ENCODE measurements at places on chromosomes 12 and 14.

GRCh38 chr14:23366426-23366921 is 1.5 kb upstream of the EFS start:
- peak; percentile 14 for DNase-seq

DNA sequence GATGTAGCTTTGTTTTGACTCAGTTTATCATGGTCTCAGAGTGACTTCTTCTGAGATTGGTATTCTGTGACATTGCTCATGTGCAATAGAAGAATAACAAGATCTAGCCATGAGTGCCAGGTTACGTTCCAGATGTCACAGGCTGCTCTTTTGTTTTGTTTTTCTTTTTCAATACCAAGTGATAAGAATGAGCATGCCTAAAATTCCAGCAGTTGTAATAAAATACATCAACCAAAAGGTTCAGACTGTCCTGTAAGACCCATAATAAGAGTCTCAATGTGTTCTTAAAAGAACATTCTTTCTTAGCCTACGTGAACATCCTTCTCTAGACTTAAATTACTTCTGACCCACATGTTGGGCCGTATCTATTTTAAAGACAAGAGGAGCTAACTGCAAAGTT is 669.2 kb downstream of the DIO2 start:
- DNase-seq: no peak

GRCh38 chr14:30528119-30528518 is 30.8 kb upstream of the G2E3 start:
- DNase-seq: no peak

DNA sequence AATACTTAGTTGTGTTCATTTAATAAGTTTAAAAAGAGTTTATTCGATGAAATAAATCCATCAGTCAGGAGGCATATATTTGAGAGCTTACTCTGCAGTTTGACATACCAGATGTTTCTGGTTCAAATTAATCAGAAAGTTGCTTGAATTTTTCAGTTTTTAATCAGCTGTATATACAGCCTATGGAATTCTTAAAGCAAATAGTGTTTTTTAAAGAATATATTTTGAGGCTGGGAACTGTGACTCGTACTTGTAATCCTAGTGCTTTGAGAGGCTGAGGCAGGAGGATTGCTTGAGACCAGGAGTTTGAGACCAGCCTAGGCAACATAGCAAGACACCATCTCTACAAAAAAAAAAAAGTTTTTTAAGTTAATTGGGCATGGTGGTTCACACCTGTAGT is 112.1 kb downstream of the MON2 start:
- DNase-seq: no peak

- no peak for DNase-seq
These were observed 25.4 kb downstream of the DNAH10 start for GRCh38 chr12:123787466-123787865.

DNA sequence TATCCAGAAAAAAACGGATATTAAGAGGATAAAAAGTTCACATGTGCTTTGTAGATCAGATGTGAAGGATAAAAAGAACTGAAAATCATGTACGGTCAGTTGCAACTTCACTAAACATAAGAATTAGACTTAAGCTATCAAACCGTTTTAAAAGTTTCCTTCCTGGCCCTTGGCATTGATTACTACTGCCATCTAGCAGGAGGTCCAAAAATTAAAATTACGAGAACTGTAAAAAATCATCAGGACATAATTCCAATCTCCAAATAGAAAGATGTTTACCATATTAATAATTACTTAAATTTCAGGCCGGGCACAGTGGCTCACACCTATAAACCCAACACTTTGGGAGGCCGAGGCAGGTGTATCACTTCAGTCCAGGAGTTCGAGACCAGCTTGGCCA is 7.9 kb downstream of the WDR89 start:
- no peak for DNase-seq

DNA sequence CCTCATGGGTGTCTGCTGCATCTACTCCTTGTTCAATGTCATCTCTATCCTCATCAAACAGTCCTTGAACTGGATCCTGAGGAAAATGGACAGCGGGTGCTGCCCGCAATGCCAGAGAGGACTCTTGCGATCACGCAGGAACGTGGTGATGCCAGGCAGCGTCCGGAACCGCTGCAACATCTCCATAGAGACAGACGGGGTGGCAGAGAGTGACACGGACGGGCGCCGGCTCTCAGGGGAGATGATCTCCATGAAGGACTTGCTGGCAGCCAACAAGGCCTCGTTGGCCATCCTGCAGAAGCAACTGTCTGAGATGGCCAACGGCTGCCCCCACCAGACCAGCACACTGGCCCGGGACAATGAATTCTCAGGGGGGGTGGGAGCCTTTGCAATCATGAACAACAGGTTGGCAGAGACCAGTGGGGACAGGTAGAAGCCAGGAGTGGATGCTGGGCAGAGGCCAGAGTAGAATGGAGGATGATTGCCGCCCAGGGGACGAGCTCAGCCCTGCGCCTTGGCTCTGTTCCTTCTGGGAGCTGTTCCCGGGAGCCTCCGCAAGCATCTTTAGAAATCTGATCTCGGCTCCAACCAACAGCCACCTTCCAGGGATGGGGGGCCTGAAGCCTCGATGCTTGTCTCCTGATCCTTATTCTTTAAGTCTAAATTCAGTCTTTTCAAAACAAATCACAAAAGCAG is 71.6 kb upstream of the PSMC1 start:
- DNase-seq: no peak

- no peak for DNase-seq
These were observed 238.5 kb upstream of the LHX5 start for GRCh38 chr12:113710216-113710615.

- no peak for DNase-seq
These were observed 57.1 kb downstream of the STON2 start for GRCh38 chr14:81342850-81343580.

GRCh38 chr12:1919284-1919683 is 832 bp upstream of the CACNA2D4 start:
- DNase-seq: no peak

- no peak for DNase-seq
These were observed 22.8 kb downstream of the COX8C start for GRCh38 chr14:93369713-93370266.

DNA sequence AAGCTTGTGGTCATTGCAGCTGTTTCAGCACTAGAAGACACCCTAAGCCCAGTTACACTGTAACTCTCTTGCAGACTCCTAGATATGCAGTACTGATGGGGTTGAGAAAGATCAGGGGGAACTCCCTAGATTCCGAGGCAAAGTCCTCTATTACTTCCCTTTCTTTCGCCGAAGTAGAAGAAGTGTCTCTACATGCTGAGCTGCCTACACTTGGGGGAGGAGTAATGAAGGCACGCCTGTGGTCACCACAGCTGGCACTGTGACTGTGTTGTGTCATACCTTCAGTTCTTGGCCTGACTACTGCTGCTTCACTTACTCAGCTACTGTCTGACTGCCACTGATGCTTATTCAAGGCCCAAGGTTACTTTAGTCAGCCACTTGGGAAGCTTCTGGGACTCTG is 35.1 kb upstream of the RPL10L start:
- no peak for DNase-seq

DNA sequence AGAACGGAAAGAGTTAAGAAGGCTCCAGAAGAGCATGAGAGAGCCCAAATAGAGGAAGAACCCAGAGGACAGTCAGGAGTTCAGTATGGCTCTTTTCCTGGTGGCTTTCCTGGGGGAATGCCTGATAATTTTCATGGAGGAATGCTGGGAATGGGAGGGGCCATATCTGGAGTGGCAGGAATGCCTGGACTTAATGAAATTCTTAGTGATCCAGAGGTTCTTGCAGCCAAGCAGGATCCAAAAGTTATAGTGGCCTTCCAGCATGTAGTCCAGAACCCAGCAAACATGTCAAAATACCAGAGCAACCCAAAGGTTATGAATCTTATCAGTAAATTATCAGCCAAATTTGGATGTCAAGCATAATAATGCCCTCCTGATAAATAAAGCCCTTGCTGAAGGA is 15.5 kb upstream of the SYT10 start:
- no peak for DNase-seq

DNA sequence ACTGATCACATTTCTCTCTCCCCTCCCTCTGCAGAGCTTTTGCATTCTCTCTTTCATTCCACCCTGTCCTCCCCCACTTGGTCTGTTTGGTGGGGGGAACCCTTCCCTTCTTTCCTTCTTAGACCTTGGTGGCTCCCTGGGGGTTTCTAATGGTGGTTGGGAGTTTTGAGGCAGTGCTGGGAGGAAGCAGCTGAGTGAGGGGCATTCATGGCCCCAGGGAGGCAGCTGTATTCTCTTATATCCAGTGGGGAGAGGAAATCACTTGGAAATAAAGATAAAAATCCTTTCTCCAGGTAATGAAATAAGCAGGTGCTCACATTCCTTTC is 13.3 kb downstream of the NGDN start:
- no peak for DNase-seq

DNA sequence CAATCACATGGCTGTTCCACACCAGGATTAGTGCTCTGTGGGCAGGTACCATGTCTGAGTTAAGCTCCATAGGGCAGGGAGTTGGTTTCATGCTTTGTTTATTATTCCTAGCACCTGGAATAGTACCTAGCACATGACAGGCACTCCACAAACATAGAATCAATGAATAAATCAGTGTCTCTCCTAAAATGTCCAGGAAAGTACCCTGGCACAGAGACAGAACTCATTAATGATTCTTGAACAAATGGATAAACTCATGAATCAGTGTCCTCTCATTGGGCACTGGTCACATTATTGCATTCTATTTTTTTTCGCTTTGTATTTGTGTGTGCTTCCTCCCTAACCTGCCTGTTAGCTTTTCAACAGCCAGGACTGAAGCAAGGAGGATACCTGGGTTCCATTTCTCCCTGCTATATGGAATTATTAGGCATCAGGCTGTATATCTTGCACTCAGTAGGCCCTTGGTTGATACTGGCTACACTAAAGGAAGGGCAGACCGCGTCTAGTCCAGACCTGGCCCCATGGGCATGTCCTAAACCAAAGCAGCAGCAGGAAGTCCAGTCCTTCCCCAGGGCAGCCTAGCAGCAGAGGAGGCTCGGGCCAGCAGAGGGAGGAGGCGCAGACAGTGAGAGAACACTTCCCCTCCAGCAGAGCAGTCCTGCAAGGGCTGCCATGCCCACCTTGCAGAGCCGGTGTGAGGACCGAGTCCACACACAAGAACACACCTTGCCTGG is 18.4 kb downstream of the HDAC7 start:
- no peak for DNase-seq

DNA sequence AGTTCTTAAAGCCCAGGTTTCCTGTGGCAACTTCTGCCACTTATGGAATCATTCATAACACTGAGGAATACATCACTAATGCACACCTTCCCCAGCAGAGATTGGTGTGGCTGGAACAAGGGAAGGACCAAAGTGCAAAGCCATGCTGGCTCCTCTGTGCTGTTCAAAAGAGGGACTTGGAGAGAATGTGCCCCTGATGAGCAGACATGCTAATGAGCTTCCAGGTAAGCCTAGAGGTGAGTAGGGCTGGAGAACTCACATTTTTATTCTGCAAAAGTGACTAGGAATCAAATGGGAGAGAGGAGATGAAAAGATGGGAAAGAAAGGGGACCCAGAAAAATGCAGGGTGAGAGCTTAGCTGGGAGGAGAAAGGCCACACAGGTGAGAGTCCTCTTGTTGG is 289.7 kb downstream of the TTC8 start:
- no peak for DNase-seq

- no peak for DNase-seq
These were observed 18.5 kb downstream of the NCOR2 start for GRCh38 chr12:124548854-124549378.

DNA sequence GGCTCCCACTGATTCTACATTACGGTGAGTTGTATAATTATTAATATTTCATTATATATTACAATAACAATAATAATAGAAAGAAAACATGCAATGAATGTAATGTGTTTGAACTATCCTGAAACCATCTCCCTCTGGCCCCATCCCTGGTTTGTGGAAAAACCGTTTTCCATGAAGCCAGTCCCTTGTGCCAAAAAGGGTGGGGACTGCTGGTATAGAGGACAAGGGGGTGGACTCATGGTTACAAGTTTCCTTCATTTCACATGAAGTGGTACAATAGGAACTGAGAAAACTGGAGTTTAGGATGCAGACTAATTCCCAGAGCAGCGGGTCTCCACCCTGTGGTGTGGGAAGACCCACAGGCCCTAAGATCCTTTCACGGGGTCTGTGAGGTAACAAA is 3.0 kb upstream of the C1RL start:
- no peak for DNase-seq

- no peak for DNase-seq
These were observed 3.4 kb upstream of the TRAFD1 start for GRCh38 chr12:112121780-112122565.

DNA sequence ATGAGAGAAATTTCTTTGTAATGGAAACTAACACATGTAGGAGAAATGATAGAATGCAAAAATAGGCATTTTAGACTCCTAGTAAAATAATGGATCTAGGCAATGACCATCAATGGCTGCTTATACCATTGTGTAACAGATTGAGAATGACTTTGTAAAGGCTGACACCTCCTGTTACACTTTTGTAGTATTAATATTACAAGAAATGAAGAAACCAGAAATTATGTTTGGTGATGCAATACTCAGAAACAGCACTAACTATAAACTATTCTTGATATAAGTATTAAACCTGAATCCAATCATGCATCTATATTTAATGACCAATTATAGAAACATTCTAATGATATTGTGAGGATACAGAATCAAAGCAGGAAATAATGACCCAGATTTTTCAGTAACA is 108.5 kb upstream of the CNTN1 start:
- DNase-seq: no peak

GRCh38 chr12:52445876-52446275 is 6.1 kb downstream of the KRT6B start:
- no peak for DNase-seq

GRCh38 chr14:77031759-77032490 is 3.4 kb upstream of the IRF2BPL start:
- DNase-seq: no peak

DNA sequence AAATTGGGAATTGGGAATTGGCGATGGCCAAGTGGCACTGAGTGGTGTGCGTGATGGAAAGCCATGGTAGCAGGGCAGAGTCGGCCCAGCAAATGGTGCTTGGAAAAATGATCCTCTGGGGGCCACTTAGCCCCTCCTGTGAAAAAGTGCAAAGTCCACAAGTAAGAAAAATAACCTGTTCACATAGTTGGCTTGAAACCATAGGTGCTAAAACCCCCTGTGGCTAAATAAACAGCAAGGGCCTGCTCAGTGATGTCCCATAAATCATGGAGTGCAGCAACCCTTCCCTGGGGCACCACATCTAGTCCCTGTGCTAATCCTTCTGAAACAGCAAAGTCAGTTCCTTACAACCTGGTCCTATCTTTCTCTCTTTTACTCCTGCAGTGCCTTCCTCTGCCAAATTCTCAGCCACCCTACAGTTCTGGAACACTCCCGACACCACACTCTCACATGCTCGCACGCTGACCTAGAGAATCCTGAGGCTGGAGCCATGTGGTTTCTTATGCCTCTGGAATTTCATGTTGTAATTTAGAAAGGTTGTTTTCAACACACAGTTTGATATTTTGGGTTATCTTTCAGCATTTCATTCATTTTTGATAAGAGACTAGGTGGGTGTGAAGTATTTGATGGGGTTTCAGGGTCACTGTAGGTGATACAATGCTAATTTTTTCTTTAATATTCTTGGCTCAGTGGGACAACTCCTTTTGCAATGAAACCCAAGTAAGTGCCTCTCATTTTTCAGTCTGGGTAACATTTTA is 123.6 kb downstream of the SMOC1 start:
- DNase-seq: no peak

- no peak for DNase-seq
These were observed 538.5 kb downstream of the BCL11B start for GRCh38 chr14:98733536-98733935.

GRCh38 chr12:72699362-72699761 is 427.2 kb downstream of the TRHDE start:
- no peak for DNase-seq
